Activated T-cell treated with anti-CD3 and anti-CD28 coated beads, Interleukin-2, amount 50 U/mL, for 72 hours (primary cell): ENCODE measurements at places on chromosomes 7 and 10. TPM values are rescaled to one million over a fixed set of nuclear protein-coding genes. Genes with fewer than 3 reads are reported as not detected.

DNA sequence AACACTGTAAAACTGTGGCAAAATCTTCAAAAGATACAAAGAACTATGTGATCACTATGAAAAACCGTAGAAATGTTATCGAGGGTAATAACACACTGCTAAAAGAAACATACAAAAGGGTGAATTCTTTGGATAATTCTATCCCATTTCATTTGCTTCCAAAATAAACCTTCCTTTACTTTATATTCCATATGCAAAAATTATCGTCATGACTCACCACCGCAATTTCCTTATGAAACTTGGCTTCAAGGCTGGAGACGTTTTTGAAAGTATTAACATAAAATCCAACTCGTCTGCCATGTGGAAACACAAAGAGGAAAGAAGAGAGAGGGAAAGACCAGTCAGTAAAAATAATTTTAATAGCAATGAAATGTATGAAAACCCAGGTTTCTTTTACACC is 165.2 kb downstream of the AMPH start:
- no peak for DNase-seq
- no peaks in the 10 kb centered on the region for H3K36me3 ChIP-seq
- no peaks in the 10 kb centered on the region for H3K27me3 ChIP-seq
- no peak overlapping the region for H3K4me3 ChIP-seq
- H3K27ac ChIP-seq: no peak overlapping the region

- H3K27ac ChIP-seq: no peak overlapping the region
- H3K4me3 ChIP-seq: no peak overlapping the region
- peaks cover 7% of the 10 kb centered on the region for H3K36me3 ChIP-seq
Measured at GRCh38 chr7:127995881-127996215, 35.4 kb downstream of the LRRC4 start.

DNA sequence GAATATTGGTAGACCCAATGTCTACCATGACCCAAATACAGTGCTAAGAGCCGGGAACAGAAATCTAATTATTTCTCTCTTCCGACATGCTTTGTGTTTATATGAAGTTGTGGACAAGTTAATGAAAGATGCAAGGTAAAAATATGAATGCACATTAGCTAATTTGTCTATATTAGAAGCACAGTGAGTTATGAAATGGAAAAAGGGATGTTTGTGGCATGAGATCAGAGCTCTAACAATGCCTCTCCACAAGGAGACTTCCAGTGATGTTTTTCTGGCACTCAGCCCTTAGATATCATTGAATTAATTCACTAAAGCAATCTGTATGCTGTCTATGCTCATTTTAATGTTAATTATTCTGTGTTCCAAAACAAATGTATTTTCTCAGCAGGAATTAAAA is 897.2 kb downstream of the CNTNAP2 start:
- no peak overlapping the region for H3K27ac ChIP-seq
- H3K4me3 ChIP-seq: no peak overlapping the region
- peaks cover 1% of the 10 kb centered on the region for H3K36me3 ChIP-seq
- no peaks in the 10 kb centered on the region for H3K4me1 ChIP-seq

DNA sequence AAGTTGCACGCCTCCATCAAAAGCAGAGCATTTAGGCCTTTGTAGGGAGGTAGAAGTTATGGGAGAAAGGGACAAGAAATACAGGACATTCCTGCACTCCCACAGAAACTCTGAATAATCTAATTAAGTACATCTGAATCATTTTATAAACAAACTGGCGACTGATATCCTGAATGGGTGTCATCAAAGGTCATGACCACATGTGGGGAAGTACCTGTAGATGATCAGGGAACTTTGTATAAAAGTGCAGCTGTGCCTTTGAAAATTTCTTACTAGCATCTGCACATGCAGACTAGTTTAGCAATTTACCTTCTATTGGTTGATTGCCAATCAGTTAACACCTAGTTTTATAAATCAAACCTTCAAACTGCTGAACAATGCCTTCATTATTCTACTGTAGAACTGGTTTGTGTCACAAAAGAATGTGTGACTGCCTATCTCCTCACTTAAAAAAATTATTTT is 17.1 kb downstream of the STEAP4 start:
- H3K4me3 ChIP-seq: no peak overlapping the region
- no peaks in the 10 kb centered on the region for H3K27me3 ChIP-seq
- no peak for DNase-seq
- no peaks in the 10 kb centered on the region for H3K4me1 ChIP-seq
- no peaks in the 10 kb centered on the region for H3K36me3 ChIP-seq

DNA sequence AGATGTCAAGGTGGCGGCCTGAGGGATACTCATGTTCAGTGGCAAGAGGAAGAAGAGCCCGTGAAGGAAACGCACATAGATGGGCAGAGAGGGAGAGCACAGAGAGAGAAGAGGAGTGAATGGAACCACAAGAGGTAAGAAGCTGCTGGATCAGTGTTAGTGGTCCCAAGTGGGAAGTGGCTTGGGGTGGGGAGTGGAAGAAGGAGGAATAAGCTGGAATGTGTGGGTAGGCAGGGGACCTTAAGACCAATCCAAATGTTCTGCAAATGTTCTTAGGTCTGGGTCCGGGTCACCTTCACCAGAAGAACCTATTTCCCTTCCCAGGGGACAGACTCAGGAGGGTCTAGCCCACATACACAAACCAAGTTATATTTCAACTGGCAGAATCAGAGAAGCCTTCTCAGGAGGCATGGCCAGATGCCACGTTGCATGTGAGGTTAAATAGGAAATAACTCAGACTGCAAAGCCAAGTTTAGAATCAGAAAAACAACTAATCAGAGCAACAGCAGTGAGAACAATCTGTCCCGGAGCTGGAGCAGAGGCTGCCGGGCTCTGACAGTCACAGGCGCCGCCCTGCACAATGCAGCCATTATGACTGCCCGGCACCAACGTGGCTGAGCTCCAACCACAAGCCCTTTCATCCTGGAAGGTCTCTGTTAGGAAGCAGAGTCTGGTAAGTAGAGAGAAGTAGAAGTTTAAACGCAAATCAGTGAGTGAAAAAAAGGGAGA is 78.6 kb upstream of the ARMC3 start:
- no peak for DNase-seq
- peaks cover 5% of the 10 kb centered on the region for H3K27me3 ChIP-seq
- H3K4me3 ChIP-seq: peak overlapping the region; percentile 45
- H3K36me3 ChIP-seq: no peaks in the 10 kb centered on the region
- no peak overlapping the region for H3K27ac ChIP-seq

The ANKRD26 gene
- total RNA-seq: 10.6 TPM

The AQP1 gene
- 0.72 TPM for total RNA-seq

- no peak overlapping the region for H3K27ac ChIP-seq
- DNase-seq: no peak
- H3K36me3 ChIP-seq: peaks cover 12% of the 10 kb centered on the region
- H3K4me3 ChIP-seq: no peak overlapping the region
Measured at GRCh38 chr10:93131986-93132385, 58.3 kb downstream of the CYP26A1 start.

The BHLHA15 gene
- total RNA-seq: 0.65 TPM

DNA sequence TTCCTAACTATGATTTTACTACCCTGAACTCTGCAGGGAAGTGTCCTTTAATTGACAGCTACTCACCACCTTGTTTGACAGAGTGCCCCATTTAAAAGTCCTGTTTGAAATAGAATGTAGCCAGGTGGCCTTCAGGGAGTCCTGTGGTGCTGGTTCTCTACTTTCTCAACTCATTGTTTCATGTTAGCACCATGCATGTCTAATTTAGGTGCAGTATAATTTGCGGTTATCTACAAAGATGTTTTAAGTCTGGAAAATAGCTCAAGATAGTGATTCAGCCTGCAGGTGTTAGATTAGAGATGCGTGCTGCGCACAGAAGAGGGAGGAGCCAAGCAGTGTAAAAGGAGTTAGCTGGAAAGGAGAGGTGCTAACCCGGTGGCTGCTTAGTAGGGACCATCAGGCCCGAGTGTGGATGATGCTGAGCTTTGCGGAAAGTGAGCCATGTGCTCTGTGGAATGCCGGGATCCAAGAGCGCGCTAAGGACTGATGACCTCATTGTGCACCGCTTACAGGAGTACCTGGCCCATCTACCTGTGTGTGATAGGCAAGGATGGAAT is 1.2 kb downstream of the CCM2 start:
- H3K4me1 ChIP-seq: peaks cover 61% of the 10 kb centered on the region
- no peaks in the 10 kb centered on the region for H3K27me3 ChIP-seq
- H3K27ac ChIP-seq: peak overlapping the region; percentile 89
- H3K36me3 ChIP-seq: peaks cover 7% of the 10 kb centered on the region
- peak; percentile 70 for DNase-seq
- peak overlapping the region; percentile 86 for H3K4me3 ChIP-seq
